ENCODE measurements at places on chromosomes 2 and 18.

GRCh38 chr2:230627806-230628724 is 84.6 kb upstream of the CAB39 start:
- DNase-seq, result no peak

- DNase-seq, result peak; percentile 37
Measured at GRCh38 chr2:68828887-68829708, 42.1 kb downstream of the BMP10 start.

GRCh38 chr2:221612161-221612560 is 40.1 kb upstream of the EPHA4 start:
- no peak for DNase-seq

GRCh38 chr2:20104900-20105545 is 53.6 kb upstream of the LAPTM4A start:
- DNase-seq, result no peak

- no peak for DNase-seq
Measured at GRCh38 chr2:237860273-237860935, 981 bp downstream of the RAMP1 start.

DNA sequence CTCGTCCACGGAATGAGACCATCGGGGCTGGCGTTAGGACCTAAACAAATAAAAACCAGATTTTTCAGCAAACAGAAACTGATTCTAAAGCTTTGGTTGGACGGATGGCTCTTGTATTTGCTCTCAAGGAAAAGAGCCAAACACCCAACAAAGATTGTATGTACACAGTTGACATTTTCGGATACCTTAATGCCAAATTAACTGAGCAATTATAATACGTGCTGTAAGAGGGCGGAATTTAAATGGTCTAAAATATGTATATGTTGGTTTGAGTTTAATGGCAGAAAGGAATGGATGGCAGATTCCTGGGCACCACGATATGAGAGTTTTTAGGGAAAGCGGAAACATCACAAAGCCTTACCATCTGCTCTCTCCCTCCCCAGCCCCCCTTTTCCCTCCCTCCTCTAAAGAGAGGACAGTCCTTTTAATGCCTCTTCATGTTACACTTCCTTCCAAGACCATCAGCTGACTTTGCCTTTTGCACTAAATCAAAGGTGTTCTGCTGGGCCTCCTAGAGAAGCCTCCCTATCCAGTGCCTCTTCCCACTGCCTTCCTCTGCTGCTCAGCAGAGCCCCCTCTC is 33.3 kb downstream of the STAT1 start:
- no peak for DNase-seq

GRCh38 chr2:18198677-18199076 is 320.2 kb downstream of the KCNS3 start:
- no peak for DNase-seq

DNA sequence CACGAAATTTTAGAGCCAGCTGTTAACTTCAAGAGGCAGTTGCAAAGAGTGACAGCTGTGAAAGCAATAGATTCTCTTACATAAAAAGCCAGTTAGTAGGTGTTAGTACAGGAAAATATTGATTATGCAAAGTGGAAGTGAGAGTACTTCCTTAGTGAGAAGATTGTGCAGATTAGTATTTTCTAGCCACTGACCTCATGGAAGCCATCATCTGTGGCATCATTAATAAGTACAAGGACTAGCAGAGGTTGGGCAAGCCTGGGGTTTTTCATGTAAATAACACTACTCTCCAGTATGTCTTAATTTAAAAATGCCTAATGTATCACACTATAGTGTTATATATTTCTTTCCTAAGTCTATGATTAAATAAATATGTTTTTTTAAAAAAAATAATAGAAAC is 166.2 kb upstream of the DTNA start:
- DNase-seq, result no peak

DNA sequence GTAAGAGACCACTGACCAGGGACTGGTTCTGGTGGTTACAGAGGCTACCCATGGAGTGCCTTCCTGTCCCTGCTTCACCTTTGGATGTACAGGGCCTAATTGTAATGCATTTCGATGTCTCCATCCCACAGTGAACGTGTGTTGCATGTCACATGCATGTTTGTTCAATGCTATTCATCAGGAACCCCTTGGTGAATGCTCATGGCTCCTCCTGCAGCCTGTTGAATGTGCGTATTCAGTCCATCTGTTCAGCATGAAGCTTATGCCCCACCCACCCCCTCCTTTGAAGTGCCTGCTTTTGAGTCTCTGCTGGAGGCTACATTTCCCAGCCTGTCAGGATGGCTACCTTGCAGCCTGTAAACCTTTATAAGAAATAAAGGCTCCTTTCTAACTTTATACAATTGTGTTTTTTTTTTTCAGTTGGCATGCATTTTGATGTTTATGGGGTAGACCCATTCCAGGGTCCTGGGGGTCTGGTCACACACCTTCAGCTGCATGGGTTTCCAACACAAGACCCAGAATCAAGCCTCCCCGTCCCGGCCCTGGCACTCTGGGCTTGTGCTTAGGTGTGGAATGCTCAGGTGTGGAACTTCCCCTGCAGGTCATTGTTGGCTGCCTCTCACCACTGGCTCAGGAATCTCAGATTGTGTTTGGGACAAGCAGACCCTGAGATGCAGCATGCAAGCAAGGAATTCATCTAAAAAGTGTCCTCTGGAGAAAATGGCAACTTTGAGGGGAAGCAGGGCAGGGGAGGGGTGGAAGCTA is 238.8 kb upstream of the HDAC4 start:
- no peak for DNase-seq

DNA sequence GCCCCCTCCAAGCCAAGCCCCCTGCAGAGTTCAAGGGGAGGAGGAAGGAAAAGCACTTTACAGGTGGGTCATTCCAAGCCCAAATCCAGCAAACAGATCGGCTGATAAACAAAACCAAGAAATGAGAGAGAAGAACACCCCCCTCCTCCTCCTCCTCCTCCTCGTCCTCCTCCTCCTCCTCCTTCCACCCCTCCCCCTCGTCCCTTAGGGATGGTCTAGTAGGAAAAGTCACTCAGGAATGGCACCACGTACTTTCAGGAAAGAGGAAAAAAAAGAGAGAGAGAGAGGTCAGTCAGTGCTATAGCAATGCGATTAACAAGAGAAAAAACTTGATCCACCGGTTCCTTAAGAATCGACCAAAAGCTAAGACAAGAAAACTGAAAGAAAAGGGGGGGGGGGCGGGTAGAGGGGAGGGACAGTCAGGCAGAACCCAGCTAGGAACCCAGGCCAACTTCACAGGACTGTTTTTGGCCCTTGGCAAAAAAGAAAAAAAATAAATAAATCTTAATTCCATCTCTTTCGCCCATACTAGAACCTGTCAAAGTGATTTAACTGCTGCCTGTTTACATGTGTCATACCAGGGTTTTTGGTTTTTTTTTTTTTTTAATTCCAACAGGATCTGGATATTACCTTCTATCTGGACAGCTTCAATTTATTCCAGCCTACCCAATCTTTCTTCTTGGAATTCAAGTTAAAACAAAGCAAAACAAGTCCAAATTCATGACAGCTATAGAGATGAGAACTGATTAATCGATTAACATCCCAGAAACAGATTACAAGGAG is 906 bp downstream of the IKZF2 start:
- DNase-seq, result no peak

DNA sequence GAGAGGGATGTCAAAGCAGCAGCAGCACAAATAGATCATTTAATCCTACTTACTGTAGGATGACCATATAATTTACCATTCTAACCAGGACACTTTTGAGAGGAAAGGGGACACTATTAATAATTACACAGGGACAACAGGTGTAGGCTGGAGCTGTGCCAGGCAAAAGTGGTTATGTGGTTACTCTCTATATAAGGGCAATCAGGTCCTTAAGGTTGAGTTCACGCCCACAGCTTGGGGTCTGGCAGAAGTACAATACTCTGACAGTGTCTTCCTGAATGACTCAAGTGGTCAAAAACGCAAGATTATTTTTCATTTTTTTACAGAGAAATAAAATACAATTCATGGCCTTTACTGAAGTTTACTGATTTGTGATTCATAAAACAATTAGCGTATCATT is 2.8 kb downstream of the PREPL start:
- no peak for DNase-seq

- no peak for DNase-seq
Measured at GRCh38 chr18:57931038-57931437, 113.0 kb upstream of the NEDD4L start.

GRCh38 chr2:20446255-20446916 is 488 bp upstream of the RHOB start:
- no peak for DNase-seq

DNA sequence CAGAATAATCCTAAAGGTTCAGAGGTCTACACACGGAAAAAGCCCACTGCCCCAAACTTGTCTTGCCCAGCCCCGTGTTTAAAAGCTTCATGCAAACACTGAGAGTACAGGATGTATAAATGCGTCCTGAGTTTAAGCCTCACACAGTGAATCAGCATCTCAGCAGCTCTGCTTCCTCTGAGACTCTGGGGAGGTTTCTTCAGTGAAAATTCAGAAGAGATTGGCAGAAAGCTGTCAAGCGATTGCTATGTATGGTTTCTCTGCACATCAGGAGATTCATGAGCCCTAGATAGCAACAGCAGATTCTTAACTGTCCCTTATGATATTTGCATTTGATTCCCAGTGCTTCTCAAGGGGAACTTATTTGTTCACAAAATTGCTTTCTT is 27.1 kb downstream of the CRACDL start:
- DNase-seq, result no peak

GRCh38 chr2:230328155-230328458 is 1.1 kb downstream of the SP140L start:
- DNase-seq, result no peak

GRCh38 chr2:3115301-3116042 is 262.1 kb downstream of the EIPR1 start:
- DNase-seq, result no peak

GRCh38 chr2:71674158-71674851 is 220.9 kb downstream of the DYSF start:
- no peak for DNase-seq

DNA sequence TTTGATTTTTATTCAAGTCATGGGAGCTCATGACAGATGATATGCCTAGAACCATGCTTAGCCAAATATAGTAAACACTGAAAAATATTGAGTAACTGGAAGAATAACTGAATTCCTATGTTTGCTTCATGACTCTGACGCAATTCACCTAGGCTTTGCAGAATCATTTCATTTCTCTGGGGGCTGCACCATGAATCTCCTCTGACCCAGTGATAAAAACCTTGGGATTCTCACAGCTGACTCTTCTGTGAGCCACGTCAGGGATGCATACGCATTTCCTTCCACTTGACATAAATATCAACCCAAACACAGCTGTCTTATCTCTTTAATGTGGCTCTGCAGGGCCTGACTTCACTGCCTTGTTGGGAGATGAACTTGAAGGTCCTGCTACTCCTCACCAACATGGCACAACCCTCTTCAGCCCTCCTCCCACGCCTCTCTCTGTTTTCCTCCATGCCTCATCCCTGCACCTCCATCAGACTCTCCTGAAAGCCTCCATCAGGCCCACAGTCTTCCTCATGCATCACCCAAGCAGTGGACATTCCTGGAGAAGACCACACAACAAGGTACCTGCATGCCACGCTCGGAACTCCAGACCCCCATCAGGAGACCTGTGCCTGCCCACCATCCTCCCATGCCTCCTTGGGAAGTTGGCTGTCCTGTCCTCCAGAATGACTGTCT is 29.8 kb downstream of the COL6A3 start:
- DNase-seq, result no peak

GRCh38 chr2:49210191-49210590 is 55.9 kb upstream of the FSHR start:
- no peak for DNase-seq

GRCh38 chr18:10482363-10482984 is 28.0 kb downstream of the APCDD1 start:
- DNase-seq, result no peak

GRCh38 chr2:26150243-26150642 is 22.6 kb upstream of the GAREM2 start:
- no peak for DNase-seq

GRCh38 chr2:159206736-159207380 is 79.6 kb downstream of the WDSUB1 start:
- DNase-seq, result no peak

- DNase-seq, result no peak
Measured at GRCh38 chr2:67600222-67600871, 203.2 kb downstream of the ETAA1 start.

- DNase-seq, result no peak
Measured at GRCh38 chr2:48328942-48329723, 200.8 kb upstream of the STON1 start.

DNA sequence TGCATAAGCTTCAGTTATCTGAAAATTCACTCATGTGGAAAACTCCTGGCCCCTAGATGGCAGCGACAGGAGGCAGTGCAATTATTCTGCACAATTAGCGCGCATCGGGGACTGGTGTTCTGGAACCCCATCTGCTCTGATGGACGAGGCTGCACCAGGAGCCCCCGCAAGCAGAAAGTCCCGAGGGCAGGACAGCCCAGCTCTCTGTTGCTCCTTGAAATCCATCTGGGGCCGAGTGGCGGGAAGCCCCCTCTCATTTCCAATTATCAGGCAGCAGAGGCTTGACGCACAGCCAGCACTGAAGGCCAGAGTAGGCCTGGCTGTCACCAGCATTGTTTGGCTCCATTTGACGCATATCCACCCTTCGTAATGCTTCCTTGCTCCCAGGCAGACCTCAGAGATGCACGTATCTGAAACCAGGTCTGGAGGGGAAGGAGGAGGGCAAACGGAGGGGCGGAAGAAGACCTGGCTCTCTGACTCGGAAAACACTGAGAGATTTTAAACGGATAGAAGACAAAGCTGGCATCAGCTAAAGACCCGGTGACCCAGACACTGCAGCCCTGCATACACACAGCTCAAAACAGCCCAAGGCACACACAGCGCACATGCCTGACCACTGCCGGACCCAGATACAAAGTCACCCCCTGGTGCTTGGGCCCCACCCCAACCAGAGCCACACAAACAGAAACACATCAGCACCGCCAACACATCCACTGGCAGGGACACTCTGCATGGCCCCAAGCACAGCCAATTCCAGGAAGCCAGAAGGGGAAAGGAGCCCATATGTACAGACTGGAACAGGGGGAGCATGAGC is 69.8 kb downstream of the TNS1 start:
- DNase-seq, result no peak

- DNase-seq, result no peak
Measured at GRCh38 chr2:181876614-181877063, 14.9 kb upstream of the ITPRID2 start.

- peak; percentile 4 for DNase-seq
Measured at GRCh38 chr2:239942090-239942489, 83.1 kb downstream of the NDUFA10 start.

- no peak for DNase-seq
Measured at GRCh38 chr2:141513853-141514252, 617.0 kb downstream of the LRP1B start.

- no peak for DNase-seq
Measured at GRCh38 chr2:136124805-136125204, 6.9 kb upstream of the CXCR4 start.

GRCh38 chr2:233081232-233081730 is 21.1 kb downstream of the INPP5D start:
- peak; percentile 66 for DNase-seq

DNA sequence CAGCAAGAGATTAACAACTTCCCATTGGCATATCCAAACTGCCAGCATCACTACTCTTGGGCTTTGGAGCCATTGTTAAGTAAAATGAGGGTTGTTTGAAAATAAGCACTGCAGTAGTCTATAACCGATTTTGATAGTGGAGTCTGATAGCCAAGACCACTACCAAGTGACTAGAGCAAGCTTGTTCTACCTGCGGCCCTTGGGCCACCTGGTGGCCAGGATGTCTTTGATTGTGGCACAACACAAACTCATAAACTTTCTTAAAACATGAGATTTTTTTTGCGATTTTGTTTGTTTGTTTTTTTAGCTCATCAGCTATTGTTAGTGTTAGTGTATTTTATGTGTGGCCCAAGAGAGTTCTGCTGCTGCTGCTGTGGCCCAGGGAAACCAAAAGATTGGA is 11.0 kb downstream of the UBE2E3 start:
- no peak for DNase-seq
